K562 (cell line): ENCODE measurements at places on chromosomes 13 and 19.
A peak's percentile ranks its signal among the peaks of the same experiment; 100 is the strongest.

- DNase-seq = no peak
Measured at GRCh38 chr13:40679480-40679985, 13.1 kb upstream of the FOXO1 start.

- DNase-seq = no peak
Measured at GRCh38 chr19:42166316-42166715, 34.1 kb upstream of the POU2F2 start.

DNA sequence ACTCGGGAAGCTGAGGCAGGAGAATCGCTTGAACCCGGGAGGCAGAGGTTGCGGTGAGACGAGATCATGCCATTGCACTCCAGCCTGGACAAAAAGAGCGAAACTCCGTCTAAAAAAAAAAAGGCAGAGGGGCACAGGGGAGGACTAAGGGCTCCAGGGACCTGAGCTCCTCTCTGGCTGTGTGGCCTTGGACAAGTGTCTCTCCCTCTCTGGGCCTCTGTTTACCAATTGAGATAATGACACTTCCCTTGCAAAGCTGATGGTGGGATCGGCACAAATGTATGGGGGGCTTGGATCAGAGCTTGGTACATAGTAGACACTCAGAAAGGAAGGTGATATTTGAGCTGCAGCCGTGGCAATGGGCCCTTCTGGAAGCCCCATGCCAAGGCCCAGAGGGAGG, 11.4 kb upstream of the SPACA4 start:
- no peak for DNase-seq

- no peak for DNase-seq
Measured at GRCh38 chr19:4059453-4059871, 7.2 kb downstream of the ZBTB7A start.

DNA sequence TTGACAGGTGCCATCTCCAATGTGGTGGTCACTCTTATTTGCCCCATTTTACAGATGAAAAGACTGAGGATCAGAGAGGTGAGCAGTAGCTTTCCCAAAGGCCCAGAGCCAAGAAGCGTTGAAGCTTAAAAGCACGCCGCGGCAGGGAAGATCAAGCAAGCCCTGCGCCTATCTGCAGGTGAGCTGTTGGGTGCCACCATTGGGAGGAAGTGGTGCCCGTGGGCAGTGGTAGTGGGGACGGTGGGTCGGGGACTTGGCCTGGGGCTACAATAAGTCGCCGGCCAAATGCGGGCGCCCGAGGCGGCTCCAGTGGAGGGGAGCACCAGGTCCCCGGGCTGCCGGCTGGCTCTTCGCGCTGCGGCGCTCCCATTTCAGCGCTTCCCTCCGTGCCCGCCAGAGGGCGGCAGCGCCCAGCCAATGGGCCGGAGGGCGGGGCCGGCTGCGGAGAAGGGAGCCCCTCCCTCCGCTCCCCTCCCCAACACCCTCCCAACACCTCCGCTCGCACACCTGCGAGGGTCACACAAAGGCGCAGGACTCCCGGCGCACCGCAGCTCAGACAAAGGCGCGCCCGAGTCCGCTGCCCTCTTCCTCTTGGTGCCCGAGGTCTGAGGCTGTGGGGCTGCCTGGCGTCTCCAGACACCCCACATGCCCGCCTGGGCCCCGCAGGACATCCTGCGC, 744 bp upstream of the POU2F2 start:
- peak; percentile 77 for DNase-seq
